Hypothalamus (tissue), 51 donors: ENCODE measurements at places on chromosomes 3 and 15.

DNA sequence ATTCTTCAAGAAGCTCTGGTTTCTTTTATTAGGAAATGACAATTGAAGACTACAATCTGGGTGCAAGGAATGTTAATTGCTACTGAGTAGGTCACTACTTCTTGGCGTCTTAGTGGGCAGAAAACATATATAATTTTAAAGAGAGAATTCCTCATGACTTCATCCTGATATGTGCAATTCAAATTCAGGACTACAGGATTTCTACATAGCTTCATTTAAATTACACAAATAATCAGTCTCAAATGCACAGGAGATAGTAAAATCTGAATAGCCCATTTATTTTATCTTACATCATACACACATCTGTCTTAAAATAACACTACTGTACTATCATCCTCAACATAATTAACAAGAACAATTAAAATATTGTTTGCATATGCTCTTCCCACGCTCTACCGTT, 52.5 kb upstream of the GPR149 start:
- no peak for DNase-seq

DNA sequence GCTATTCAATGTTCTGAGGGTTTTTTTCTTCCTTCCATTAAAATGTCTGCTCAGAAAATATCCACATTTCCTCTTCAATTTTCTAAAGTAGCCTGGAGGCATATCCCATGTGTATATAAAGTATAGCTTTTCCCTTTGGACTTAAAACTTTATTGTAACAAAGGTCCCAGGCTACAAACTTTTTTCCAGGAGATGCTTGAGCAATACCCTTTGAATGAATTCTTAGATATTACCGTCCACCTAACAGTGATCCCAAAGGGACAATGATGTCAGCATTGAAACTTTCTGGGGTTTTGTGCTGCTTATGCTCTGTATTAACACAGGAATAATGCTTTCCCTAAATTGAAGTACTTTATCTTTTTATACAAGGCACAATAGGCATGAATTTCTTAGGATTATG, 525.2 kb downstream of the CADM2 start:
- DNase-seq = no peak

GRCh38 chr3:188884299-188885043, 287.3 kb upstream of the TPRG1 start:
- no peak for DNase-seq

GRCh38 chr3:30438126-30438525, 168.3 kb upstream of the TGFBR2 start:
- no peak for DNase-seq

DNA sequence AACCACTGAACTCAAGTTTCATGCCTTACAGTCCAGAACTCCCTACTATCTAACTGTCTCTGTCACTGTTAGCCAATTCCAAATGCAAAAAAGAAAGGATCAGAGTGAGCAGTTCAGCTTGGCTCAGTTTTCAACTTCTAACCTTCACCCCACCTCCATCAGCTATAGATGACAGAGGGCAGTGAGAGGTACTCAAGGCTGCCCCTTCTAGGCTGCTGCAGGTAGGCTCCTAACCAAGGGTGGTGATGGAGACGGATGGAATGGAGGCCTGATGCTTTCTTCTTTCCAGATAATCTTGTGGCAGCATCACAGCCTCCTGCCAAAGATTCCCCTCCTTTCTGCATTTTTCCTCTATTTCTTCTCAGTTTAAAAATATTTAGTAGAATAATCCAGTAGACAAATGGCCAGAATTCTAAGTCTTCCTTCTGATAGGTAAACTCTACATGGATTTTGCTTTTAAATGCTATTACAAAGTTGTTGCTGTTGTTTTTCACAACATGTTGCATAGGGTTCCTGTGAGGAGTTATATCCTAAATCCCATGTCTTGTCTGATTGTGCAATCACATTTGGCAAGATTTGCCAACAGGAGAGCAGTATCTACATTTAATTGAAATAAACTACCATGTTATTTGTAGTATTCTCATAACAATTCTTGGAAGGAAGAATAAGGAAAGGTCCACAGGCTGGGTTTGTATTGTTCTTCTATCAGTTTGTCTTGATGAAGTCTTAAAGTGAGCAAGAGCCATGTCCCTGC, 301.6 kb upstream of the TRIM42 start:
- no peak for DNase-seq
